WTC11 (cell line): ENCODE measurements at places on chromosomes 2 and 18.

GRCh38 chr2:78290581-78291214 lies 734.8 kb upstream of the REG3G start:
- DNase-seq: no peak

- DNase-seq: no peak
These were observed 211.9 kb upstream of the SMAD2 start for GRCh38 chr18:48142353-48142752.

DNA sequence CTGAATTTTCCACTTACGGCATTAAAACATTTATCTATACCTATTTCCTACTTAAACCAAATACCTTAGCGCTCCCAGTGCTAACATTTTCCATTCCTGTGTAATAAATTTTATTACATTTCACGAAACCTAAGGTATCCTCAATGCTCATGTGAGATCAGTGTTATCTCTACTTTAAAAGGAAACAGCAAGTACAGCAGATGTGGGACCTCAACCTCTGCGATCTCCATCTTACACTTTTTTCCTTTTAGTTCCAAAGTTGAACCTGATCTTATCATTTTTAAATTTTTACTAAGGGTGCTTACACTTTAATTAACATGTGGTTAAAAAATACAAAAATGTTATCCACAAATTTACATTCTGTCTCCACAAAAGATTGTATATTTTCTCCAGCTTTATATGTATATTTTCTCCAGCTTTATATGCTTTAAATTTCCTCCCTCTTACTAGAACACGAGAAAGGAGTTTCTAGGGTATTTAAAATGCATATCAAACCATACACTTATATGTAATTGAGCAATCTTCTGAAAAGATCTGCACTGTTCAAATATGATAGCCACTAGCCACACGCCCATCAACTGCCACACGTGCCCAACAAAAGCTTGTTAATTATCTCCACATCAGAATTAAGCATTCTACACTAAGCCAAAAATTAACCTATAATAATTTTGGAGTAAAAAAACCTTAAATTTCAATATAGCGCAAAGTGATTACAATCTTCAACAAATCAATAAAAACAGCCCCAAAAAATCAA lies 38.1 kb downstream of the MBOAT2 start:
- no peak for DNase-seq

- DNase-seq: no peak
These were observed 148.5 kb upstream of the DNMT3A start for GRCh38 chr2:25490217-25490616.

DNA sequence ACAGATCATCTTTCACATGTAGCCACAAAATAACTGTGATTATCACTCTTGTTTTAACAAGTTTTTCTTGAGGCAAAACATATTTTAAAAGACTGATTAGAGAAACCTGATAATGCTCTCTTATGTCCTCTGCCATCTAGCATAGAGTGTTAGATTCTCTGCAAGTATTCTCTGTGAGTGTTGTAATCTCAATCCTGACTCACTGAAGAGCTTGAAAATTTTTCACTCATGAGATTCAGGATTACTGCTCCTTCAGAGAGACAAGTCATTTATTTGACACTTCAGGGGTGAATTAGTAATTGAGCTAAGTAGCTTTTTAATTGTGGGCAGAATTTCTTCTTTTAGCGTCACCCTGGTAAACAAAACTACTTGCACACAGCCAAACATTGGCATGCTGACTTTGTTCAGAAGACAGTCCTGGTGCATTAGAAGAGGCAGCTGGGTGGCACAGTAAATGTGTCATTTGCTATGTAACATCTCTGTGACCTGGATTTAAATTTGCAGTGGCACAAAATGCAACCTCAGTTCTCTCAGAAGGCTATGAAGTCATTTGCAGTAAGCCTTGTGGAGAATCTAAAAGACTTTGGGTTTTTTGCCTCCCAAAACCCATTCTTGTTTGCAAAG lies 172.9 kb downstream of the LRP1B start:
- DNase-seq: no peak

DNA sequence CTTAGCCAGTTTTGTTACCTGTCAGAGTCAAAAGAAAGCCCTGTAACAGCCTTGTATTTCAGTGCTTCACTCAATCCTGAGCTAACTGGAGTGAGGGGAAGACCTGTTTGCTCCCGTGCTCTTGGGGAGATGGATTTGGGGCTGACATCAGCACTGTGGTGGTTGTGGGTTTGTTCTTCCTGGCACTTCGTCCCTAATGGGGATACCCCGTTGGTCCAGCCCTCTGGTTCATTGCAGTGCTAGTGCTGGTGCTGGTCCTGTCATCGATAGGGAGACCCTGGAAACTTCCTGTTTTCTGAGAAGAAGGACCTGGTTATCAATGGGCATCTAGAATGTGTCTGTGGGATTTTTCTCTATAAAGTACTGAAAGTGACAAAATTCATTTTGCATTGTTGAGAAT lies 205.4 kb downstream of the ZNF407 start:
- DNase-seq: no peak

GRCh38 chr2:41954304-41955291 lies 93.2 kb upstream of the PKDCC start:
- DNase-seq: no peak

DNA sequence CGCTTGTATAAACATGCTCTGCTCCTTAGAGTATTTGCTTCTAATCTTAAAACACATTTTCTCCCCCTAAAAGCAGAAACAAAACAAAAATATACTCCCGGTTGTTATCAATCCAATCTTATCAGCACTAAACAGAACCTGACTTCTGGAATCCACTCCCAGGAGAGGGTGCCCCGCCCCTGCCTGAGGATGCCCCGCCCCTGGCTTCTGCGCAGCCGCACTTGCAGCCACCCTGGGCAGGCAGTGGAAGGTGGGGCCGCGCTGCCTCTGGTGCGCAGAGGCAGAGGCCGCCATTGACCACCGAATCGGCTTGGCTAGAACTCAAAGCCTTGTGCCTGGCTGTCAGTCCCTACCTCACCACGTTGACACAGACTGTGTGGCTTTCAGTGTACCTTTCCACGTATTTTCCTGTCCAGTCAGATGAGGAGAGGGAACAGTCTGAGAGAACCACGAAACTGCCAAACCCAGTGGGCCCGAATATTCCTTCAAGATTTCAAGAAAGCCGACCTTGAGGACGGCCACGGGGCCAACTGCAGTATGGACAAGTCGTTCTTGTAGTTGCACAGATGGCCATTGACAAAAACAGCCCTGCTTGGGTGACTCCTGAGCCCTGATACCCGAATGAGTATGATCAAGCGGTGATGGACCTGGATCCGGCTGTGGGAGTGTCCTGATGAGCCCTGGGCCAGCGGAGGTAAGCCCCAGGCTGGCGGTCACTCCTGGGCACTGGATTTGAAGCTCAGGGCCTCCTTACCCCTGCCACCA lies 46.2 kb upstream of the ARHGAP28 start:
- DNase-seq: peak; percentile 66

- no peak for DNase-seq
These were observed 1.6 kb downstream of the BAZ2B start for GRCh38 chr2:159614534-159615366.

DNA sequence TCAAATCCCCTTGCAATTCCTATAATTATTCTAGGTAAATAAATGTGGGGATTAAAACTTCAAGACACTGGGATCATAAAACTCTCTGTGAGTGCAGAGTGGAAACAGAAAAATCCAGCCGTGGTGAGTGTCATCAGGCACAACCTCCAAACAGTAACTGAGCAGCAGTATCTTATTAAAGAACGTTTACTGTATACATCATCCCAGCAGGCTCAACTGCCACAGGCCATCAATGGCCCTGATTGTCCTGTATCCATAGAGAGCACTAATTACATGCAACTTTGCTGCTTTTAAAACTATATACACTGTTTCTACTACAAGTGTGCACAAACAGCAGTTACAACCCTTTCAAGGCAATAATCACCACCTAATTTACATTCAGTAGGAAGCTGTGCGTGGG lies 23.9 kb downstream of the GAREM1 start:
- no peak for DNase-seq

DNA sequence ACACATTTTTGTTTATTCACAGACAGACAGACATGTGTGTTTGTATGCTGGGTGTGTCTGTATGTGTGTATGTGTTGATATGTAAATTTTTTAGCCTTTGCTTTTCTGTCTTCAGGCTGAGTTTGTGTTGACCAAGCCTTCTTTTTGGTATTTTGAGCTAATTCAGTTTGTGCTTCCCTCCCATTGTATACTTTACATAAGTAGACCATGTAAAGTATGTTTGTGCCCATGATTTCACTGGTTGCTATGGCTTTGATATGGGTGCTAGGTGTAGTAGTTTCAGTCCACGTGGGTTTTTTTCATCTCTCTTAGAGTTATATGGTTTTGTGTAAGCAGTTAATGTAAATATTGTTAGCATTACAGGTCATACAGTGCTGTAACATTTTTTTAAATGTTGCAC lies 129.4 kb upstream of the EPC2 start:
- no peak for DNase-seq

DNA sequence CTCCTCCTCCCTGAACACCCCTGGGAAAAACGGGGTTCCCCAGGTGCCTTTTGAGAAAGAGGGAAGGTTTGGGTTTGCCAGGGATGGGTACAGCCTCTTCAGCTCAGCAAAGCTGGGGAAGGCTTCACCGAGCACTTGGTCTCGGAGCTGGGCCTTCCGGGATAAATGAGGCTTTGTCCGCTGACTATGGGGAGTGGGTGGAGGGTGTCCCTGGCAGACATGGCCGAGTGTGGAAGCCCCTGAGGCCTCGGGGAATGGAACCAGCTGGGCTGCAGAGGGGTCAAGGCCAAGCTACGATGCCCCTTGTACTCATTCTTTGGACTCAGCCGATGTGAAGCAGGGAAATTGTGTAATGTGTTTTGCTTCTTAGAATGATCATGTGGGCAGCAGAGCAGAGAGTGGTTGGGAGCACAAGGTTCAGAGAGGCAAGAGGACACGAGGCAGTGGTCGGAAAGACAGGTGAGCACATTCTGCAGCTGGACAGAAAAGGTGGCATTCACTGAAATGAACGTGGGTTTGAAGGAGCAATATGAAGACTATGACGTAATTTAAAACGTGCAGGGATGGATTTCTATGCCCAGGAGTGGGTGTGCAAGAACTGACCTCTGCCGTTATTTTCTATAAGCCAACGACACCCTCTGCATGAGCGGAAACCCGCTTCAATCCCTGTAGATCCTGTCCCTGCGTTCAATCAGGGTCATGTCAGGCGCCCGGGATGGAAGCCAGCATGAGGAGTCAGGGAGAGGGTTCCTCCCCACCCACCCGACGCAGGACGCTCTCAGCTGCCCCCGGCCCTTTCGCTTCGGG lies 142.6 kb downstream of the PXDN start:
- no peak for DNase-seq

DNA sequence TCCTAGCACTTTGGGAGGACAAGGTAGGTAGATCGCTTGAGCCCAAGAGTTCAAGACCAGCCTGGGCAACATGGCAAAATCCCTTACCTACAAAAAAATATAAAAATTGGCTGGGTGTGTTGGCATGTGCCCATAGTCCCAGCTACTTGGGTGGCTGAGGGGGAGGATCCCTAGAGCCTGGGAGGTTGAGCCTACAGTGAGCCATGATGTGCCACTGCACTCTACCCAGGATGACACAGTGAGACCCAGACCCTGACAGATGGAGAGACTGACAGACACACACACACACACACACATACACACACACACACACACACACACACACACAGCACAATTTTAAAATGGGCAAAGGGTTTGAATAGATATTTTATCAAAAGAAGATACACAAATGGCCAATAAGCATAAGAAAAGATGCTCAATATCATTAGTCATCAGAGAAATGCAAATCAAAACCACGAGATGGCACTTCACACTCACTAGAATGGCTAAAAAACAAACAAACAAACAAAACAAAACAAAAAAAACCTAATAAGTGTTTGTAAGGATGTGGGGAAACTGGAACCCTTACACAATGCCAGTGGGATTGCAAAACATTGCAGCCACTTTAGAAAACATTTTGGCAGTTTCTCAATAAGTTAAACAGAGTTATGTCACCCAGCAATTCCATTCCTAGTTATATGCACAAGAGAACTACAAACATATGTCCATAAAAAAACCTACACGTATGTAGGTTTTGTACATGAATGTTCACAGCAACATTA lies 42.3 kb downstream of the BAZ2B start:
- no peak for DNase-seq
